Thoracic aorta (tissue), 2 donors: ENCODE measurements at places on chromosomes 7 and 10. TPM values are rescaled to one million over a fixed set of nuclear protein-coding genes. Genes with fewer than 3 reads are reported as not detected.

DNA sequence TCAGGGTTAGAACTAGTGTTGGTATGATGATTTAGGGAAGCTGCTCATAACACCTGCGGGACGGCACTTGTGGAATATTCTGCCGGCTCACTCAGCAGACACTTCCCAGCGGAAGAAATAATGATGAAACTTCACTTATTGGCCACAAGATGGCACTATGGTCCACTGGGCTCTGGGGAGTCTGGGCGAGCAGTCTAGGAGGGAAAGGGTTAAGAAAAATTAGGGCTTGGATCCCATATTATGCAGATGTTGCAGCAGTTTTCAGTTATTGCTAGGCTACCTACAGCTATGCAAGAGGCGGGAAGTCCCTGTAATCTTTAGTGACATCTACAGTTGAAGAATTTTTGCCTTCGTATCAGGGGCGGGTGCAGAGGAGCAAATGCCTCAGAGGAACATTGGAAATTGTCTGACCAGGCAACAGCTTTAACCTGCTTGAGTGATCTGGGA lies 238.7 kb upstream of the PRSS58 start:
- H3K4me1 ChIP-seq, result no peaks in the 10 kb centered on the region
- H3K27ac ChIP-seq, result no peak overlapping the region
- no peaks in the 10 kb centered on the region for H3K27me3 ChIP-seq
- no peak overlapping the region for H3K4me3 ChIP-seq
- DNase-seq, result no peak

VAX1 gene
- total RNA-seq, result not detected

DNA sequence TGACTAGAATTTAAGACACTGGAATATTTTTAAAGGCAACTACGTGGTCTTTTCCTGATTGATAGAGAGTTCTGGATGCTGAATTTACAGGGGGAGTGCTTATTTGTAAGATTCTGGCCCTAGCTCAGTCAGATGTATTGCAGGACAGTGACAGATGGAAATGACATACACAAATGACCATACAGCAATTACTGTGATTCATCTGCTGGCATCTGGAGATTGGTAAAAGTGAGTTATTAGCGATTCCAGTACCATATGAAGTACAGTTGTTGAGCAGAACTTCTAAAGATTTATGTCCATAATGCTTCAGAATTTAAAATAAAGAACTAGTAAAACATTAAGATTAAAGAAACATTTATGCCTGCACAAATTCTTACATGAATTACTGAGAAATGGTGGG lies 243.2 kb downstream of the CRPPA start:
- no peaks in the 10 kb centered on the region for H3K27me3 ChIP-seq
- DNase-seq, result no peak
- H3K36me3 ChIP-seq, result no peaks in the 10 kb centered on the region
- H3K4me1 ChIP-seq, result no peaks in the 10 kb centered on the region

GRCh38 chr7:471866-472639 lies 47.6 kb downstream of the PDGFA start:
- no peaks in the 10 kb centered on the region for H3K27me3 ChIP-seq
- peak overlapping the region; percentile 35 for H3K4me3 ChIP-seq
- H3K4me1 ChIP-seq, result peaks cover 16% of the 10 kb centered on the region
- no peaks in the 10 kb centered on the region for H3K36me3 ChIP-seq
- H3K27ac ChIP-seq, result peak overlapping the region; percentile 77

GRCh38 chr10:43781480-43782361 lies 133.0 kb upstream of the ZNF32 start:
- DNase-seq, result no peak
- no peak overlapping the region for H3K4me3 ChIP-seq
- H3K27ac ChIP-seq, result no peak overlapping the region

- H3K27me3 ChIP-seq, result no peaks in the 10 kb centered on the region
- H3K36me3 ChIP-seq, result no peaks in the 10 kb centered on the region
- H3K4me3 ChIP-seq, result peak overlapping the region; percentile 84
- no peak for DNase-seq
These were observed 47.7 kb downstream of the NPVF start for GRCh38 chr7:25180592-25180923.

DNA sequence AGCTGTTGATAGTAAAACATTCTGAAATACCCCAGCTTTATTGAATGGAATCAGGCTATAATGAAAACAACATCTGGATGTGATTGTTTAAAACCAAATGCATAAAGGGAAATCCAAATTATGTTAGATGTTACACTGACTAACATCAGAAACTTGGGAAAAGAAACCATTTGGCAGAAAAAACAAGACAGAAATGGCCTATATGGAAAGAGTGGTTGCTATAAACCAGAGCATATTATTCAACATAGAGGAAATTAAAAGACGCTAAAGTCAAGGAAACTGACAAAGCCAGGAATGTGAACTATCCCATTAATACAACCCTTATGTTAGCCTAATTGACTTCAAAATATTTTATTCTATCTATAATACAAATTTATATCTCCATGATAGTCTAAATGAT lies 53.0 kb upstream of the CABCOCO1 start:
- DNase-seq, result no peak
- no peak overlapping the region for H3K4me3 ChIP-seq
- no peaks in the 10 kb centered on the region for H3K27me3 ChIP-seq
- no peak overlapping the region for H3K27ac ChIP-seq
- H3K4me1 ChIP-seq, result peaks cover 5% of the 10 kb centered on the region

HMX2 gene
- total RNA-seq, result not detected

- H3K27me3 ChIP-seq, result no peaks in the 10 kb centered on the region
- H3K4me1 ChIP-seq, result no peaks in the 10 kb centered on the region
- H3K27ac ChIP-seq, result no peak overlapping the region
- peaks cover 19% of the 10 kb centered on the region for H3K36me3 ChIP-seq
These were observed 74.9 kb upstream of the BTBD16 start for GRCh38 chr10:122196218-122196617.

DNA sequence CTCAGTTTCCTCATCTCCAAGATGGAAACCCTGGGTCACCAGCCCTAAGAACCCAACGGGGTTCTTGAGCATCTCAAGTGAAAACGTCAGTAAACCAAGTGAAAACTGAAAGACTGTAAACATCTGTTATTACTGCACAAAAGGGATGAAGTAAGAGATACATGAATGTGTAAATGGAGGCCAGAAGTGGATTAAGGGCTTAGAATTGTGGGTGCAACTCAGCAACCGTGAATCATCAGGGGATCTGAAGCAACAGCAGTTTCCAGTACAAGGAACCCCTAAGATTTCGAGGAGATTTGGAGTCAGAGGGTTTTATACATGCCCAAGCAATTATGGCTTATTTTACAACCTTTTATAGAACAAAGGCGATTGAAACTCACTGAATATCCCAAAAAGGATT lies 95.7 kb upstream of the SVIL start:
- H3K4me1 ChIP-seq, result peaks cover 39% of the 10 kb centered on the region

GRCh38 chr7:79298145-79298760 lies 155.2 kb downstream of the MAGI2 start:
- no peaks in the 10 kb centered on the region for H3K4me1 ChIP-seq
- H3K4me3 ChIP-seq, result no peak overlapping the region
- DNase-seq, result no peak

SLC13A1 gene
- total RNA-seq, result not detected

DNA sequence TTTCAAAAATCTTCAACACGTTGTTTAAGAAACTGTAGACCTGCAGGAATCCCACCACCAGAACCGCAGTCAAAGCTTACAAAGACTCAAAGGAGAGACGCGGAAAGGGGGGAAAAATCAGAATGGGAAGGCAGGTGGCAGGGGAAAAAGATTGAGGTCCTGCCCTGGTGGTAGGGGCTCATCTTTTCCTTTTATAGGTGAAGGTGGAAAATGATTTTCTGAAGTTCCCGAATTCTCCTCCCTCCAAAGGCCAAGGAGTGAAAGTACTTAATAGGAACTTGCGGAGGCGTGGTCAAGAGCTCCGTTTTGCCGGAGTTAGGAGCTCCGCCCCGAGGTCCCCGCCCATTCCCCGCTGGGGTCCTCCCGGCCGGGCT lies 724 bp downstream of the BBIP1 start:
- H3K36me3 ChIP-seq, result no peaks in the 10 kb centered on the region
- H3K4me1 ChIP-seq, result peaks cover 15% of the 10 kb centered on the region
- peak overlapping the region; percentile 79 for H3K4me3 ChIP-seq
- no peaks in the 10 kb centered on the region for H3K27me3 ChIP-seq
- DNase-seq, result peak; percentile 87

GRCh38 chr7:92691578-92691977 lies 101.4 kb upstream of the FAM133B start:
- H3K27me3 ChIP-seq, result no peaks in the 10 kb centered on the region
- no peak overlapping the region for H3K4me3 ChIP-seq
- no peak for DNase-seq

ANKRD30A gene
- total RNA-seq, result not detected

GRCh38 chr7:148791546-148791945 lies 92.5 kb downstream of the EZH2 start:
- H3K4me1 ChIP-seq, result no peaks in the 10 kb centered on the region
- peaks cover 68% of the 10 kb centered on the region for H3K36me3 ChIP-seq
- no peak overlapping the region for H3K27ac ChIP-seq
- DNase-seq, result no peak

ECHDC3 gene
- total RNA-seq, result 21.2 TPM

DNA sequence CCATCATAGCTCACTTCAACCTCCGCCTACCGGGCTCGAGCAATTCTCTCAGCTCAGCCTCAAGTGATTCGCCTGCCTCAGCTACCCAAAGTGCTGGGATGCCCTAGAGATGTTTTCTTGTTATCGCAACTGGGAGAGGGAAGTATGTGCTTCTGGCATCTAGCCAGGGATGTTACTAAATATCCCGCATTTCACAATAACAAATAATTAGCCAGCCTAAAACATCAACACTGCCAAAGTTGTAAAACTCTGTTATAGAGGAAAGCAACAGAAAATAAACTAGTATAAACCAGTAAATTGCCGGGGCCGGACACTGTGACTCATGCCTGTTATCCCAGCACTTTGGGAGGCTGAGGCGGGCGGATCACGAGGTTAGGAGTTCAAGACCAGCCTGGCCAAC lies 7.2 kb downstream of the INA start:
- H3K27ac ChIP-seq, result no peak overlapping the region
- DNase-seq, result no peak
- no peak overlapping the region for H3K4me3 ChIP-seq
- no peaks in the 10 kb centered on the region for H3K36me3 ChIP-seq
- H3K4me1 ChIP-seq, result no peaks in the 10 kb centered on the region
- H3K27me3 ChIP-seq, result no peaks in the 10 kb centered on the region

PLAU gene
- 100 TPM for total RNA-seq

COL13A1 gene
- 34.1 TPM for total RNA-seq

ACBD7 gene
- total RNA-seq, result 0.41 TPM

MYOF gene
- 132 TPM for total RNA-seq

DNA sequence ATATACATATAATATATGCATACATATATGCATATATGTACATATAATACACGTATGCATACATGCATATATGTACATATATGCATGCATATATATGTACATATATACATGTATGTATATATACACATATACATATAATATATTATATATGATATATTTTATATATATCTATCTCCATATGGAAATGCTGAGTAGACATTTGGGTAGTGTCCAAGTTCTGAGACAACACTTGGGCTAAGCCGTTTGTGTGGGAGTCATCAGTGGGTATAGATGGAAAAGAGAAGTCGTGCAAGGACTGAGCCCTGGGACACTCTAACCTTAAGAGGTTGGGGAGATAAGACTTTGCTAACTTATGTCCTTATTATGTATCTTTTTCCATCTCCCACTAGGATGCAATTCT lies 165.2 kb upstream of the PODXL start:
- no peak overlapping the region for H3K27ac ChIP-seq
- no peaks in the 10 kb centered on the region for H3K27me3 ChIP-seq
- no peaks in the 10 kb centered on the region for H3K36me3 ChIP-seq
- no peak overlapping the region for H3K4me3 ChIP-seq

- no peak overlapping the region for H3K4me3 ChIP-seq
- no peak for DNase-seq
- H3K36me3 ChIP-seq, result no peaks in the 10 kb centered on the region
- peaks cover 28% of the 10 kb centered on the region for H3K4me1 ChIP-seq
These were observed 66.1 kb downstream of the THNSL1 start for GRCh38 chr10:25082276-25083204.

GRCh38 chr10:42755028-42755451 lies 27.6 kb upstream of the BMS1 start:
- no peaks in the 10 kb centered on the region for H3K27me3 ChIP-seq
- peak overlapping the region; percentile 83 for H3K4me3 ChIP-seq
- no peaks in the 10 kb centered on the region for H3K36me3 ChIP-seq
- peak overlapping the region; percentile 19 for H3K27ac ChIP-seq

OR2A7 gene
- 0.95 TPM for total RNA-seq

- H3K27me3 ChIP-seq, result no peaks in the 10 kb centered on the region
- H3K4me3 ChIP-seq, result no peak overlapping the region
- no peak overlapping the region for H3K27ac ChIP-seq
- H3K36me3 ChIP-seq, result no peaks in the 10 kb centered on the region
- DNase-seq, result no peak
These were observed 201.2 kb upstream of the CELF2 start for GRCh38 chr10:10816447-10816846.

TWIST1 gene
- 26.0 TPM for total RNA-seq

- no peak overlapping the region for H3K4me3 ChIP-seq
- H3K36me3 ChIP-seq, result no peaks in the 10 kb centered on the region
- H3K27ac ChIP-seq, result no peak overlapping the region
- DNase-seq, result no peak
- no peaks in the 10 kb centered on the region for H3K4me1 ChIP-seq
These were observed 57.0 kb upstream of the GPR158 start for GRCh38 chr10:25117757-25118156.

FLNC gene
- total RNA-seq, result 273 TPM

DNA sequence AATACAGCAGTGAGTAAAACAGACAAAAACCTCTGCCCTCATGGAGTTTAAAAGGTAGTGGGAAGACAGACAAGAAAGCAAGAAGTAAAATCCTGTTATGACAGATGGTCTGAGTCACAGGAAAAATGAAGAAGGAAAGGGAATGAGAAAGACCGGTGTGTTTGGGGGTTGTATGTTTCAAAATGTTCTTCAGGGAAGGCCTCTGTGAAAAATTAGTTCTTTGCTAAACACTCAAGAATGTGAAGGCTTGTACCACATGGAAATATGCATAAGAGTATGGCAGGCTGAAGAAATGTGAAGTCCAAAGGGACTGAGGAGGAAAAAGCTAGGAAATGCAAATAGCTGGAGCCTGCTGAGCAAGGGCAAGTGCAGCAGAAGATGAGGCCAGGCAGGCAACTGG lies 315.9 kb upstream of the SEMA3A start:
- H3K4me1 ChIP-seq, result peaks cover 6% of the 10 kb centered on the region
- no peak overlapping the region for H3K4me3 ChIP-seq
- H3K27ac ChIP-seq, result peak overlapping the region; percentile 31
- H3K27me3 ChIP-seq, result no peaks in the 10 kb centered on the region

KAZALD1 gene
- 30.0 TPM for total RNA-seq
